ENCODE measurements at places on chromosomes 6 and 20.

- peak; percentile 21 for DNase-seq
Observed at GRCh38 chr20:35215066-35215956, 11.2 kb upstream of the MMP24 start.

GRCh38 chr6:12729467-12729866, 12.9 kb downstream of the PHACTR1 start:
- DNase-seq = no peak

GRCh38 chr6:166644681-166645080, 17.6 kb upstream of the RPS6KA2 start:
- DNase-seq = no peak

GRCh38 chr6:75113446-75113845, 92.4 kb downstream of the COL12A1 start:
- DNase-seq = no peak

GRCh38 chr20:52439375-52439774, 247.8 kb upstream of the ZFP64 start:
- no peak for DNase-seq

- no peak for DNase-seq
Observed at GRCh38 chr6:4906293-4907276, 97.3 kb downstream of the RPP40 start.

DNA sequence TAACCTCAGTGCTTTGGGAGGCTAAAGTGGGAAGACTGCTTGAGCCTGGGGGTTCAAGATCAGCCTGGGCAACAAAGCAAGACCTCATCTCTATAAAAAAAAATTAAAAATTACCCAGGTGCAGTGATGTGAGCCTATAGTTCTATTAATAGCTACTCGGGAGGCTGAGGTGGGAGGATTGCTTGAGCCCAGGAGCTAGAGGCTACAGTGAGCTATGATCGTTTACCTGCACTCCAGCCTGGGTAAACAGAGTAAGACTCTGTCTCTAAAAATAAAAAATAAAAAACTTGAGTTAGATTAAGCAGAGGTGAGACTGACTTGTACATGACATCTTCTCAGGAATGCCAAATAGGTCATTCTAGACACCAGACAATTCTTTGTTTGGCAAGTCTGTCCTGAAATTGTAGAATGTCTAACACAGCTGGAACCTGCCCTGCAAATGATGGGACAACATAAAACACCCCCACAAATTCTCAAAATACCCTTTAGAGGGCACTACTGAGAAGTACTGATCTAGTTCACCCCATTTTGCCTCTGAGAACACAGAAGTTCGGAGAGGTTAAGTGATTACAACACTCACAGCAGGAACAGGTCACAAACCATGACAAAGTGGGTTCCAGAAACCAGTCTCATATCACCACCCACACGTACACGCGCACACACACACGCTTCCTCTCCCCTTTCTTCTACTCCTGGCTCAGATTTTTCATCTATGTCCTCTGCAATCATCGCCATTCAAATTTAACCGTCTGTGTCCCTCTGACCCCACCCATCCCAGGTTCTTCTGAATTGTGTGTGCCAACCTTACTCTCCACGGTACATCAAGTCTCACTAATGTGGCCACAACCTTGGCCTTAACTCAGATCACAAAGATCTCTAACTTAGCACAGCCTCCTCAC, 38.3 kb downstream of the ARHGAP18 start:
- peak; percentile 83 for DNase-seq

GRCh38 chr6:4610256-4610655, 165.9 kb upstream of the CDYL start:
- no peak for DNase-seq

DNA sequence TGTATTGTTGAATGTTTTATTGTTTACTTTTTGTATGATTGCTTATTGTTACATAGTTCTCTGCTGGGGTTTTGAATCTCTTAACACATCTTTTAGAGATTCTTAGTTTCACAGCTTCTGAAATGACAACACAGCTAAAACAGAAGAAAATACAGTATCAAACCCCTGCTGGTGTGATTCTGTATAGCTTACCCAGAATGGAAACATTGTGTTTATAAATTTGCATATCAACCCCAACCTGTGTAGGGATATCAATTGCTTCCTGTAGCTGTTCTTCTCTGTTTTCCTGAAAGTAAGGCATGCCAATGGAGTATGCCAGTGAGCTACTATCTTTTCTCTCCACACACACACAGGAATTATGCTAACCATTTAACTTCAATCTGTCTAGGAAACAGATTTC, 64.3 kb upstream of the ID4 start:
- DNase-seq = no peak

DNA sequence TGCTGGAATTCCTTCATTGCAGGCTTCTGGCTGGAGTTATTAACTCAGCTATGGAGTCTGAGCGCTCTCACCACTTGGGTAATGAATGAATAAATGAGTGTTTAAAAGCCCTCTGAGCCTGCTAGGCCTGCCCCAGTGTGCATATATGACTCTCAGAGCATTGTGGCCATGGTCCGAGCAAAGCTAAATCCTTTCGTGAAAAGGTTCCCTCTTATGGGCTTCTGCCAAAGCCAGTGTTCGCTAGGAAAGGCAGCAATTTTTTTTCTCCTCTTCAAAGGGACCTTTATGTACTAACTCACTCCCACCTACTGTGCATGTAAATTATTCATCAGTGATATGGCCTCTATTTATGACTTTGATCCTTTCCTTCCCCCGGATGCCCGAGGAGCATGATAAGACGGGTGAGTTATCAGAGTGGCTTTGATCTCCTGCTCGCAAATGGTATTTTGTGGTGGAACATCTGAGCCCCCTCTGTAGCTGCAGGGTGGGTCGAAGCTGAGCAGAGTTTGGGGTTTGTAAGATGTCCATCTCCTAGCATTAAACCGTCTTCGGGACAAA, 88.6 kb downstream of the LINC00237 start:
- DNase-seq = no peak

DNA sequence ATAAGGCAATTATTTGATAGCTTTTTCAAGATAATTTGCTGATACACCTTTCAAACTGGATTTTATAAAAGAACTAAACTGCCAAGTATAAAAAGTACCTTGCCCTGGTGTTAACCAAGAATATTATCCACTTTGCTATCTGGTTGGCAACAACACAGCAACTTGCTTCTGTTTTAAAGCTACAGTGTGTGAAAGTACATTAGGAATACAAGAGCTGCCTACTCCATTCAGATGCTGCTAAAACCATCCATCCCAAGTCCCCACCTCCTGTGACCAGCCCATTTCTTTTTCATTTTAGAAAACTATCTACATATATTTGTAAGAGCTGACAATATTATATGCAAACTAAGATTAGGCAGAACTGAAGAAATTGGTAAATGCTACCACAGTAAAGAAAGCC, 12.8 kb downstream of the CLDN20 start:
- DNase-seq = no peak

- DNase-seq = no peak
Observed at GRCh38 chr20:58877976-58878360, 25.5 kb downstream of the GNAS start.

DNA sequence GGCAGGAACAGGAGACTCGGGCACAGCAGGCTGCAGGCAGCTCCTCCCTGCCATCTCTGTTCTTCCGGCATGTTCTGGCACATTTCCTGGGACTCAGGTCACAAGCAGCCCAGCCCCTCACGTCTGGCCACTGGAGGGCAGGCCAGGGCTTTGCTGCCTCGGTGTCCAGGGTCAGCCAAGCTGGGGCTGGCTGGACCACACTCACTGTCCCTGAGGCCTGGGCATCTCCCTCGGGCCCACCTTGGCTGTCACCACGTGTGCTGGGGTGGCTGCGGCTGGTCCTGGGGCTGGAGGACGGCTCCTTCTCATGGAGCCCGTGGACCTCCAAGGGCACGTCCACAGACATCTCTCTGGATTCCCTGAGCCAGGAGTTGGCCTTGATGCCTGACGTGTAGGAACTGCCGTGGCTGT, 18.5 kb downstream of the FRMD1 start:
- DNase-seq = no peak

DNA sequence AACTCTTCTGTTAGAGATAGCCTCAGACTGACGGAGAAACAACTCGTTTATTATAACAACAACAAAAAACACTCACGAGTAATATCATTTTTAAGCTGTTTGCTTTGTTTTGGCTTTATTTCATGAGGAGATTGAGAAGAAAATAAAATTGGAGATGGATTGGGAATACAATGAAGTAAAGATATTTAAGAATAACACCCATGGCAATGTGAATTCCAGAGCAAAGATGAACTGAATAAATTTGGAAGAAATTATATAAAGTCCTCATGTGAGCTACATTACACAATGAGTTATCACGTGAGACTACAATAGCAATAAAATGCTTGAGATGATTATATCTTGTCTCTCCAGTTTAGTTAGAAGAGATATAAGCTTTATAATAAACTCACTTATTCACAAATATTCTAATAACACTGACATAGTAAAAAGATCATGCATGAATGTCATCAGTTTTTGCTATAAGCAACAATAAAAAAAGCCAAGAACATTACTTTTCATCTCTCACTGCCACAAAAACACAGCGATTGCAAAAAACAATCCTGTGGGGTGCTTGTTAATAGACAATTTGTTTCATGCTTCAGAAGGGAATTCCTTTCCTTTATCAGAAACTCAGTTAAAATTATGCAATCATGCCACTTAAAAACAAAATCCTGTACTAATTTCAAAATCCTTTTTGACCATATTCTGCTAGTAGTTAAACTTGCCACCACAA, 696.7 kb upstream of the MARCKS start:
- DNase-seq = no peak

GRCh38 chr20:11496380-11496779, 421.3 kb upstream of the BTBD3 start:
- DNase-seq = no peak

- DNase-seq = no peak
Observed at GRCh38 chr20:1995531-1996310, 1.9 kb upstream of the PDYN start.

GRCh38 chr20:50163570-50164317, 10.2 kb upstream of the PEDS1 start:
- DNase-seq = no peak

DNA sequence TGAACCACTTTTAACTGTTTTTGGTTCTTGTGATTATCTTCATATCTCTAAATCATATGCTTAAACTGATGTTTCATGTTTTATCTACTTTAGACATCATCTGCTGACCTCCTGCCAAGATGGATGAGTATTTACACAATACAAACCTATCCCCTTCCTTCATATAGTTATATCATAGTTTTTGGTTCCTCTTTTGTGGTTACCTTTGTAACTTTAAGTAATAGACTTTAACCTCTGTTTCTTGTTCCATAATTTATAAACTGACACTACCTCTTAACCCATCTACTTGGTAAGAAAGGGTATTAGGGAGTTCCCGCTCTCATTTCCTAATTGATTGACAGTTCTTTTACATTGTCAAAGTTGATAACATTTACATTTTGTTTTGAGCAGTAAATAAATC, 11.9 kb downstream of the PCMT1 start:
- DNase-seq = peak; percentile 96

GRCh38 chr6:166284640-166285039, 23.6 kb downstream of the PRR18 start:
- DNase-seq = no peak

GRCh38 chr6:4935975-4936680, 67.7 kb downstream of the RPP40 start:
- DNase-seq = no peak

GRCh38 chr6:144215402-144215931, 65.2 kb downstream of the STX11 start:
- DNase-seq = no peak

GRCh38 chr6:144723431-144723830, 438.3 kb downstream of the UTRN start:
- DNase-seq = no peak

GRCh38 chr20:25508083-25508770, 77.1 kb downstream of the NINL start:
- no peak for DNase-seq

DNA sequence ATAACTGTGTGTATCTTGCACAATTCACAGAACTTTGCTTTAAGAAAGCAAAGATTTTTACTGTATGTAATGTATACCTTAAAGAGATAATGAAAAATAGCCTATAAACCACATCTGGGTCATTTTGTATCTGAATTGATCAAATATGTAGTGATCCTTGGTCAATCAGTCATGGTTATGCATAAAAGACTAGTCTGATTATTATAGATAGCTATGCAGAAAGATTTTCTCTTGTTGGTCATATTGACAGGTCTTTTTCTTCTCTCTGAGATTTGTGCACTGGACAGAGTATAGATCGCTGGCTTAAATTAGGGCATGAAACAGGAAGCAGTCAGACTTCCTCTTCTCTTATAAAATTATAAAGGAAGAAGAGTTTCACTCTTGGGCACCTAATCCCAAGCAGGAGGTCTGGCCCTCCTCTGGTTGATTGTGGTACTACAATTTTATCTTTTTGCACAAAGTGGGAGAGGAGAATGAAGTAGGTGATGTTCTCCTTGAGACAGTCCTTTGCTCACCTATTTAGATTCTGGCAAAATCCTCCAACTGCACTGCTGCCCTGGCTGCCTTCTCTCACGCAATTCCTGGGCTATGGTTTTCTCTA, 380.9 kb upstream of the RGS17 start:
- DNase-seq = no peak

DNA sequence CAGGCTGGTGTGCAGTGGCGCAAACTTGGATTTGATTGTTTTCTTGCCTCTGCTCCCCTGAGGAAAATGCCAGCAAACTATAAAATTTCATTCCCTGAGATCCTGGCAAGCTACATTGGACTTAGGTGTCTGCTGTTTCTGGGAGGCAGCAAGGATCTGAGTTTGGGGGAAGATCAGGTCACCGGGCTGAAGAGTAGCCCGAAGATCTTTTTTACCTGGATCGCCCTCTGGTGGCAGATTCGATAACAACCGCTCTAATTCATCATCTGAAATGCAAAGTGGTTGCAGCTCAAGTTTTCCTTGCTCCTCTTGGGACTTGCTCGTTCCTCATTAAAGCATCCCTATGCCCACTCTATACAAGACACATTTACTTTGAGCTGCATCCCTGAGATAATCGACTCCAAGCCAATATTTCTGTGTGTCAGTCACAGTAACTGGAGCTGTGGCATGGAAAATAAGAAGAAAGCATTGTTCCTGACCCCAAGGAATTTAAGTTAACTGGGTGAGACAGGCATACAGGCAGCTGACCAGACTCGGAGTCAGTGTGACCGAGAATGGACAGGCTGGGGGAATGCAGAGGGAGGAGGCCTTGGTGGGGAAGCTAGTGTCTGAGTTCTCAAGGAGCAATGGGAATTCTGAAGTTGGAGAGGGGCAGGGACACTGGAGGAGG, 131.8 kb upstream of the PROKR2 start:
- DNase-seq = no peak

DNA sequence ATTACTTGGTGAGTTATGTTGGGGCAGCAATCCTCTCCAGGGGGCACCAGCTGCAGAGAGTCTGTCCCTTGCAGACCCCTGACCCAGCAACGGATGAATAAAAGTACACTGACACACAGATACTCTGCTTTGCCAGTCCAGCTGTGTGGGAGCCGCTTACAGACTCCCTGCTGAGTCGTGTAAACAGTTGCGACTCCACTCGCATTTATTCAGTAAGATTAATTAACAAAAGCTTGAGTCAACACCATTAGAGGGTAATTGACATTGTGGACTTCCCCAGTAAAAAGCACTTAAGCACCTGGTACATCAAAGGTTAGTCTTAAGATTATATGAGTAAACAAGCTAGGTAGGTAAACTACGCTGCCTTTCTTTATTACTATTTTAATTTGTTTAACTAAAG, 92.0 kb upstream of the TMEM181 start:
- DNase-seq = no peak

Measured in GF-D8 (cell line).